ENCODE measurements at places on chromosomes 4 and X.
A peak's percentile ranks its signal among the peaks of the same experiment; 100 is the strongest.

GRCh38 chr4:118388606-118389005 lies 35.8 kb upstream of the PRSS12 start:
- peak; percentile 67 for DNase-seq

DNA sequence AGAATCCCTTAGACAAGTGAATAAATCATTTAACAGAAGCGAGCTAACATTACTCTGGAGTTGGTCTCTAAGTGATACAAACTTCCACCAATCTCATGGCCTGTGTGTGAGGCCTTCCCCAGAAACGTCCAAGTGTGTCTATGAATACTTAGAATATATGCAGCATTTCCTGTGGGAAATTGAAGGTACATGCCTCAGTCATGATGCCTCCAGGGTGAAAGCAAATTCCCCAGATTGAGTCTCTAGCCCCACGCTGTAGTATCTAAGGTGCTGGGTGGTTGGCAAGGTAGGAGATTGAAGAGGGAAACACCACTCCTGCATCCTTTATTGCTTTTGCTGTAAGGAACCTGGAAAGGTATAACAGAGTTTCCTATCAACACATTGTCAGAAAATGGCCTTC lies 113.8 kb downstream of the IL13RA2 start:
- DNase-seq, result no peak

GRCh38 chr4:27886120-27886519 lies 1025.5 kb downstream of the STIM2 start:
- DNase-seq, result no peak

GRCh38 chrX:48965959-48966358 lies 5.7 kb downstream of the KCND1 start:
- no peak for DNase-seq

- no peak for DNase-seq
Measured at GRCh38 chrX:19695884-19696283, 180.6 kb upstream of the MAP3K15 start.

DNA sequence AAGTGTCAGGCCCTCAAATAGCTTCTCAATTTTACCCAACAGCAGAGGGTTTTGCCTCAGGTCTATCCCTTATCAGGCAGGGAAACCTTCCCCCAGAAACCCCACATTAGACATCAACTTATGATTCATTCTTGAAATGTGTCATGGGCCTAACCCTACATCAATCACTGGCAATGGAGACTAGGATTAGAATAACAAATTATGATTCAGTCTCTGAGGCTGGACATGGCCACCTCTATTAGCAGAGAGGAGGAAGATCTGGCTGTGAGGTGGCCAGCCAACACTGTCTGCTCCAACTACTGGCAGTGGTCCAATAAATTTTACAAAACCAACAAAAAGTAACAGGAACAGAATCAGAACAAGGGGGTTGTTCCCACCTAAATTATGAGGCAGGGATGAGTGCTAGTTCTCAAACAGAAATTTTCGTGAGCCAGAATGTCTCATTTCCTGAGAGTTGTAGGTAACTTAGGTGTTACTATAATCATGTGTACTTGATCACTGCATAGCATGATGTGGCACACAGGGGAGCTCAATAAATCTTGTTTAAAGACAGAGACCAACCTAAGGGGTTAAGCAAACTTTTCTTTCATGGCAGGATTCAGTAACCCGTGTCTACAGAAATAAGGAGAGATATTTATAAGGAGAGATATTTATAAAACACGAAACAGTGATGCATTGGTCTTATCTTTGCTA lies 126.8 kb downstream of the NFKB1 start:
- DNase-seq, result no peak

DNA sequence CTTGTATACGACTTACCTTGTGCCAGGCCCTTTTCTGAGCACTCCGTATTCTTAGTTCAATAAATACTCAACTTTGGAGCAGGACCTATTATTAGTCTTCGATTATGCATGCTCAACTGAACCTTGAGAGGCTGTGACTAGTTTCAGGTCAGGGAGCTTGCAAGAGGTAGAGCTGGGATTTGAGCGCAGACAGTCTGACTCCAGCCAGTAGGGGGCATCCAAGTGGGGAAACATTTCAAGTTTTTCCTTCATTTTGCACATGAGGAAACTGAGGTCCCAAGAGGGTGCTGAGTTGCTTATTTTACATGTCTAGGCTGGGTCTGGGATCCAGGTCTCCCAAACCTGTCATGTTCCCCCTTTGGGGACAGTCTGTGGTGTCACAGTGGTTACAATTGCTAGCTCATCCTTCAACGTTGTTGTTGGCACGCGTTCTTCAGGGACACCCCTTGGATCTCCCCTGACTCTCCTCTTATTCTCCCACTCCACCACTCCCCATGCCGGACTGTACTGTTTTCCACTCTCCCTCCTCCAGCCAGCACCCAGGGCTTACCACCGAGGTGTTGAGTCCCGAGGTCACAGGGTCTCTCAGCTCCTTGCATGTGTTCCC lies 6.7 kb upstream of the PRICKLE3 start:
- DNase-seq, result no peak

GRCh38 chr4:168199260-168199957 lies 107.1 kb downstream of the ANXA10 start:
- no peak for DNase-seq

DNA sequence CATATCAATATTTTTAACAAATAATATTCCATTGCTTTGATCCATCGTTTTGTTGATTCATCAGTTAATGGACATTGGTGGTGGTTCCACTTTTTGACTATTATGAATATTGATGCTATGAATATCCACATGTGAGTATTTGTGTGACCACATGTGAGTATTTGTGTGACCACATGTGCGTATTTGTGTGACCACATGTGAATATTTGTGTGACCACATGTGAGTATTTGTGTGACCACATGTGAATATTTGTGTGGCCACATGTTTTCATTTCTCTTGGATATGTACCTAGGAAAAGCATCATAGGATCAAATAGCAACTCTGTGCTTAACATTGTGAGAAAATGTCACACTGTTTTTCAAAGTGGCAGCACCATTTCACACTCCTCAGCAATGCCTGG lies 433.6 kb upstream of the FRG1 start:
- DNase-seq, result no peak

DNA sequence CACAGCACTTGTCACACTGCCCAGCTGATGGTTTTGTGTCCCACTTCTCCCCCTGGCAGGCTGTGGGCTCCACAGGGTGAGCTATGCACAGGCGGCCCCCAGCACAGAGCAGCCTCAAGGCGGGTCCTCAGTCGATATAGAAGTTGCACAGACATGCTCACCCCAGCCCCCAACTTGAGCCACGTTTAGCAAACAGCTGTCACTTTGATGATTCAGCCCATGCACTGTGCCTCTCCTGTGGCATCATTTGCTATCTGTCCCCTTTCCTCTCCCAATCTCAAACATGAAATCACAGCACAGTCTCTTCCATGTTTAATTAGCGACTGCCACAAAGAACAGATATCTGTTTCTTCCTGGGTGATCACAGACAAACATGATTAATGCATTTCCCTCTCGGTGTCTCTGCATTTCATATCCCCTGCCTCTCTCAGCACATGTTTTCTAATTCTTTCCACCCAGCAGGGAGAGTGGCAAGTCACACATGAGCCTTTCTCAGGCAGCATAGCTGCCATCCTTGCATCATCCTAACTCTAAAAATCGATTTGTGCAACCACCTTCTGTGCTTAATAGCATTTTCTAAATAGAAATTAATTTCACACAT lies 204.9 kb downstream of the EVC2 start:
- no peak for DNase-seq

DNA sequence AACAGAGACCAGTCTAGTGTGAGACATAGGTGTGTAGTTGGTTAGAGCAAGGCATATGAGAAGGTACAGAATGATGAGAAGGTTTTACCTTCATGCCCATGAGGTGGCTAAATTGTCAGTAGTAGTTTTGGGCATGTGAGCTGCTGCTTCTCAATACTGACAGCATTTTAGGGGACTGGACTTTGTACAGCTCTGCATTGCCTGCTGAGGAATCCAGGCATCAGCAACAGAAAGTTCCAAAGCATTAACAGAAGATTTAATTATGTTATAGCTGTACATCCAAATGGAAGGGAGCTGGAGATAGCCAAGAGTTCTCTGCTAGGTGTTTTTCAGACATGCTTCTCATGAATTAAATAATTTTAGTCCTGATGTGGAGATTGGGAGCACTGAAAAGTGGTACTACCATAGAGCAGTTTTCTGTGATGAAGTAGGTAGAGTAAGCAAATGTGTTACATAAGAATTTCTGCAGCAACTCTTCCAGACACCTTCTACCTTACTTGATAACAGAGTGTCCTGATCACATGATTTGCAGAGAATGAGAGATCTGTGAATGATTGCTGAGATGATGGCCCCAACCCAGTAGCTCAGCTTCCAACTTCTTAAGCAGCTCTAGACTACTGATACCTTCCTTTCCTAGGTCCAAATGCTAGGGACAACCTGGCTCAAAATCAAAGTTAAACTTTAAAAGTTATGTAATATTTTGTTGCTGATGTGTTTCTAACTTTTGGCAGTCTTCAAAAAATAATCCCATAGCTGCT lies 30.4 kb downstream of the FNIP2 start:
- no peak for DNase-seq

GRCh38 chr4:143382596-143382995 lies 45.9 kb downstream of the GAB1 start:
- DNase-seq, result no peak

DNA sequence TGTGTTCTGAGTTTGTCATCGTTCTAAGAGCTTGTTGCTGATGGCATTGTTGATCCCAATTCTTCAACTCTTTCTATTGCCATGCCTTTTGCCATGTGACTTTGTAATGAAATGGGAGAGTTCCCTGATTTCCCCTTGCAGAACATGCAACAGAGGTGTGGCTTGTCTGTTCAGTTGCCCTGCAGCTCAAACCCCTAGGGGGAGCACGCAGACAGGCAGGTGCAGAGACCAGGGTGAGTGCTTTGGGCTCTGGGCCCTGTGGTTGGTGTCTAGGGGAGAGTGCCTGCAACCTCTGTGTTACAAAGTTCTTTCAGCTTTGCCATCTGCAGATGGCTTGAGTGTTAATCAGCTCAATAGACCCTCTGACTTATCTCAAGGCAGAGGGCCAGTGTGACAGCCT lies 332.7 kb downstream of the MID1IP1 start:
- peak; percentile 13 for DNase-seq

- DNase-seq, result no peak
Measured at GRCh38 chr4:61182915-61183314, 17.2 kb upstream of the ADGRL3 start.

- DNase-seq, result peak; percentile 48
Measured at GRCh38 chr4:83536362-83537272, 709 bp downstream of the GPAT3 start.

- DNase-seq, result no peak
Measured at GRCh38 chr4:73870768-73871167, 1.6 kb downstream of the CXCL1 start.

DNA sequence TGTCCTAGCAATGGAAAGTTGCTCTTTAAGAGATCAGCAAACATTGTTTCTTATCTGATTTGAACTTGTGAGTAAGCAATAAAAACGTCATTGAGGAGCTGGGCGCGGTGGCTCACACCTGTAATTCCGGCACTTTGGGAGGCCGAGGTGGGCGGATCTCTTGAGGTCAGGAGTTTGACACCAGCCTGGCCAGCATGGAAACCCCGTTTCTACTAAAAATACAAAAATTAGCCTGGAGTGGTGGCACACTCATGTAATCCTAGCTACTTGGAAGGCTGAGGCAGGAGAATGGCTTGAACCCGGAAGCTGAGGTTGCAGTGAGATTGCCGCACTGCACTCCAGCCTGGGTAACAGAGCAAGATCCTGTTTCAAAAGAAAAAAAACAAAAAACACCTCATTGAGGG lies 11.2 kb upstream of the PLAC8 start:
- no peak for DNase-seq

GRCh38 chrX:40012039-40012867 lies 85.5 kb downstream of the BCOR start:
- no peak for DNase-seq

DNA sequence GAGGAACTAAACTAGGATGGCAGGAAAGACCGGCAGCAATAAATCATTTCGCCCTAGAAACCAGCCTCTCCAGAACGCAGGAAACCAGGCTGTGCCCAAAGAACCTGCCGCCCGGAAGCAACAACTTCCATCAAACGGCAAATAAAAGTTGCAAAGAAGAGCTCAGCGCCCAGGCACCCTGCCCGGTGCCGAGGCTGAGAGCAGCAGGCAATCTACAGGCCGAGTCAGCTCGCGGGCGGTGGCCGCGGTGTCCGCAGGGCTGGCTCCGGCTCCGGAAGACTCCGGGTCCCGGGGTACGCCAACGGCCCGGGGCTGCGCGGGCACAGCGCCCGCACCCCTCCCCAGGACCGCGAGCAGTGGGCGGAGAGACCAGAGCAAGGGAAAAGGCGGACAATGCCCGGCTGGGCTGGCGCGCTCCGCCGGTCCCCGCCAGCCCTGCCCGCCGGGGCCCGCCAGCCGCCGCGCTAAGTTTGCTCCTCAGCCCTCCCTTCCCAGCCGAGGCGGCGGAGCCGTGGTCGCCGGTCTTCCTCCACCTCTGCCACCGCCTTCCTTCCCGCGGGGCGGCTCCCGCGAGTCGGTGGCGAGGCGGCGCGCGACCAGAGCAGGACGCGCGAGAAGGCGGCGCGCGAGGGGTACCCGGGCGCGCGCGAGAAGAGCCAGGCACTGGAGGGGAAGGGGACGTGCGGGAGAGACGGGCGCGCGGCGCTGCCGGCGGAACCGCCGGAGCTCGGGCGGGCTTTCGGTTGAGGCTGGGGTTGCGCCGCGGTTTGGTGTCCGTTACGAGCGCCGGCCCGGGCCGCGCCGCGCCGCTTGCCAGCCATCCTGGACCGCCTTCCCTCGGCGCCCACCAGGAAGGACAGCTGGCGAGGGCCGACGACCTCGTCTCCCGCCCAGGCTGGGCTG lies 733 bp downstream of the FRYL start:
- peak; percentile 78 for DNase-seq

All from D341Med (cell line).